ENCODE measurements at places on chromosomes 7 and 10.

GRCh38 chr7:120526902-120527509, 254.0 kb downstream of the KCND2 start:
- no peak for DNase-seq

DNA sequence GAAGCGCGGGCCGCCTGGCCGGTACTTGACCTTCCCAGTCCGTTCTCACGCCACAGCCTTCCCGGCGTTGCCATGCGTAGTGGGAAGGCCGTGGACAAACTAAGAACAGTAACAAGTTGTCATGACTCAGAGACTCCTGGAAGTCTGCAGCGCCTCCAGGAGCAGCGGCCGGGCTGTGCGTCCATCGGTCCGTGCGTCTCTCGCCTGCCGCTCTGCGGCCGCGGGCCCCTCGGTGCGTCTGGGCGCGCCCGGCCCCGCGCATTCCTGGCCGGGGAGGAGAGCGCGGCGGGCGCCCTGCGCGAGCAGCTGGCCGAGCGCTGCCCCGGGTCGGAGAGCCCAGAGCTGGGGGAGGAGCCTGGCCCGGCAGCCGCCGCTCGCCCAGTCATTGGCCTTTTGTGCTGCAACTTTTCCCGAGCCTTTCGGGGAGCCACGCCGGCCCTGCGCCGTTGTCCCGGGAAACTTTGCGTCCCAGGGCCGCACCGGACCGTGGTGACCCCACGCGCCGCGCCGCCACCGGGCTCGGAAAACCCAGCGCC, 123.7 kb downstream of the TACC2 start:
- DNase-seq, result no peak

DNA sequence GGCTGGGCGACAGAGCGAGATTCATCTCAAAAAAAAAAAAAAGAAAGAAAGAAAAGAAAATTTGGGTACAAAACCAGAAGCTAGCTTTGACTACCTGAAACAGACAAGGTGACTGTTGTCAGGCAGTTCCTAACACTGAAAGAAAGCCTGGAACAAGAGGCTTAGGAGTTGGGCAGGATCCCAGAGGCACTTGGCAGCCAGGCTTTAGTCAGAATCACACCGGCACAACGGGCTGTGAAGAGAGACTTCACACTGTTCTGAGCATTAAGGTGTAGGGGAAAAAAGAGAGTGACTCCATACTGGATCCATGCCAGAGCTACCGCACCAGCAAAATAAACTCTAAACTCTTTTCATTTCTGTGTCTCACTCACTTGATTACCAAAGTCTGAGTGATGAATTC, 130.8 kb downstream of the ZNF467 start:
- no peak for DNase-seq

DNA sequence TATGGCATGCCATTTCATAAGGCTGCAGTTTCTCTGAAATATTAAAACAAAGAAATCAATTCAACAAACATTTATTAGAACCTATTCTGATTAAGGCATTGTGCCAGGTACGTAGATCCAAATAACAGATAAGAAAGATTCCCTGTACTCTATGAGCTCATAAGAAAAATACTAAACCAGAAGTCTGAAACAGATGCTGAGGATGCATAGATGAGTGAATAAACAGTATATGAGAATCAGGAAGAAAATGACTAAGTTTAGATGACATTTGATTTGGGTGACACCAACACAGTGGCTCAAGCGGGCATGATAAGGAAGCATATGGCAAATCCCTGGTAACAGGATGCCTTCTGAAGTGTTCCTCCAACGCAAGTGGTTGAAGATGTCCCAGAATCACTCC, 477.2 kb downstream of the PARD3 start:
- DNase-seq, result no peak

DNA sequence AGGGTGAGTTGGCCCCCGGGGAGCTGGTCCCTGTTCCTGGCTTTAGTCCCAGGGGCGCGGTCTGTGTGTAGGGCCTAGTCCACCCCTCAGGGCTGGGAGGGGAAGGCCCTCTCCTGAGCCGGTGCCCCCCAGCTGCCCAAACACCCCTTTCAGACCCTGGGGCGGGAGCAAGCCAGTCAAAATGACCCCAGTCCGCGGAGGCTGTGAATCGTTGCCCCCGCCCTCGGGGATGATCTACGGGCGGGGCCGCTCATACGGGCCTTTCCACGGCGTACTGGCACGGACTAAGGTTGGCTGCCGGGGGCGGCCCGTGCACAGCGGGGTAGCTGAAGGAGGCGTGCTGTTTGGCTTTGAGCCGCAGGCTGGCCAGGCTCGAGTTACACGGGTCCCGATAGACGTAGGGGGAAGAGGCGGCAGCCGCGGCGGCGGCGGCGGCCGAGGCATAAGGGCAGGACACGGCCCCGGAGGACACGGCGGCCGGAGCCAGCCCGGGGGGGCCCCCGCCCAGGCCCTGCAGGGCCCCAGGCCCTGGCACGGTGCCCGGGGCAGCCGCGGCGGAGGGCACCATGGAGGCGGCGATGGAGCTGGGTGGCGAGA, 4.3 kb downstream of the ELOVL3 start:
- no peak for DNase-seq

DNA sequence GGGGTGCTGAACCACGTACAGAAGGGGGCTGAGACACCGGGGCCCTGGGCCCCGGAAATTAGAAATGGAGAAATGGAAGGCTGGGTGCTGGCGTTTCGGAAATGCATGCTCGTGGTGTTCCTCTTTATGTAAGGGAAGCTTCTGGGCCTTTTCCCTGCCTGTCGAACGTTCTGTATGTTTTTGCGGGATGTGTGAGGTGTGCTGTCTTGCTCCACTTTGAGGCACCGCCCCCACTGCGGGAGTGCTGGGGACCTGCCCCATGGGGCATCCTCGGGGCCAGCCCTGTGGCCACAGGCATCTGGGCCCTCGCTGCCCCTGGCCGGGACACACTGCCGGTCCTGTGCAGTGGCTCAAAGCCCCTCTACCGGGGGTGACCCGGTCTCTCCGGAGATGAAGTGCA, 1.7 kb upstream of the VENTX start:
- no peak for DNase-seq

DNA sequence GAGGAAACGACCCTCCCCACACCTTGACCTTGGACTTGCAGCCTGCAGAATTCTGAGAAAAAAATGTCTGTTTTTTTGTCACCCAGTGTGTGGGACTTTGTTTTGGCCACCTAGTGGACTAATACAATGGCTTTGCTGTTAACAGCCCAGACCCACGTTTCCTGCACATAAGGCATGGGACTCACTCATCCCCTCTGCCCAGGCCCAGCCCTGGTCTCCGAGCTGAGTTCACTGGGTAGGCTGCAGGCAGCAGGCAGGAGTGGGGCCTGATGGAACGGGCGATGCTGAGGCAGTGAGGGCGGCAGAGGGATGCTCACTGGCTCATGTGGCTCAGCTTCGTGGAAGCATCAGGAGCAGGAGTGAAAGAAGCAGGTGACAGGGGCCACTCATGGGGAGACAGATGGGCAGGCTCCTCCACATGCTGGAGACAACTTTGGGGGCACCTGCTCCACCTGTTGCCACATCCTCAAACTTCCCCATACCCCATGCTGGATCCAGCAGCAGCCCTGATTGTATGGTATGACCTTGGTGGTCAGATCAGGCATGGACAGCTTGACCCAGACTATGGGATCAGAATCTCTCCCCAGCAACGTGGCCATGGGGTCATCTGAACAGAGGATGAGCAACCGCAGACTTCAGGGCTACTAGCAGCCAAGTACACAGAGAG, 65.8 kb upstream of the ANTXRL start:
- no peak for DNase-seq

GRCh38 chr7:34145603-34146002, 240.3 kb downstream of the BMPER start:
- no peak for DNase-seq

GRCh38 chr7:116548506-116548905, 23.7 kb downstream of the CAV1 start:
- DNase-seq, result no peak

DNA sequence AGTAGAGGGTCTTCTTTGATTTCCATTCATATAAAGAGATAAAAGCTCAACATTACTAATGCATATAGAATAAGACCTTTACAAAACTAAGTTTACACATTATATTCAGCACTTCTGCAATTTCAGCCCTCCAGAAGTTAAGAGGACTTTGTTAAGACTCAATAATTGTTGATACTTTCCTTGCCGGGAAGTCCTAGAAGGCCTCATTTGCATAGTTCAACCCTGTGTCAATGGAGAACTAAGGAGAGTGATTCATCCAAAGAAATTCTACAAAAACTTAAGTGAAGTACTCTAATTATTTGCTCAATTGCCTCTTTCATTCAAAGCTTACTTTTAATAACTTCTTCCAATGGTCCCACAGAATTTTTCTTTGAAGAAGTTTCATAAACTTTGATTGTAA, 1060.3 kb upstream of the CELF2 start:
- no peak for DNase-seq

- DNase-seq, result no peak
These were observed 39.7 kb upstream of the ENO4 start for GRCh38 chr10:116809483-116810119.

DNA sequence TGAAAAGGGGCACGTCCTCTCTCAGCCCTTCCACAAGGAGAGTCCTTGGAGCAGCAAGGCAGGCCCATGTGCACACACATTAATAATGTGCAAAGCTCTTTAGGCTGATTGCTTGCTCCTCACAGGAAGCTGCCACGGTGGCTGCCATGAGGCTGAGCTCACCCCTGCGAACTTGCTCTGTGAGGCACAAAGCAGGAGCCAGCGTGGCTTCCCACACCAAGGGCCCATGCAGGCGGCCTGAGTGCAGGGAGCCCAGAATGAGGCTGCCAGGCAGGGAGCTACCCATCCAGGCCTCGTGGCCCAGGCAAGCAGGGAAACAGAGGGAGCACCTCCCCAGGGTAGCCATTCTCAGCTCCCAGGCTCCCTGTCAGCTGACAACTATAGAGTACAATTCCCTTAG, 242.9 kb downstream of the GRID1 start:
- no peak for DNase-seq

- no peak for DNase-seq
These were observed 109.7 kb upstream of the GDF10 start for GRCh38 chr10:47190301-47190700.

- DNase-seq, result no peak
These were observed 28.1 kb upstream of the PTN start for GRCh38 chr7:137371616-137372015.
